ENCODE measurements at places on chromosomes 6 and 20.

DNA sequence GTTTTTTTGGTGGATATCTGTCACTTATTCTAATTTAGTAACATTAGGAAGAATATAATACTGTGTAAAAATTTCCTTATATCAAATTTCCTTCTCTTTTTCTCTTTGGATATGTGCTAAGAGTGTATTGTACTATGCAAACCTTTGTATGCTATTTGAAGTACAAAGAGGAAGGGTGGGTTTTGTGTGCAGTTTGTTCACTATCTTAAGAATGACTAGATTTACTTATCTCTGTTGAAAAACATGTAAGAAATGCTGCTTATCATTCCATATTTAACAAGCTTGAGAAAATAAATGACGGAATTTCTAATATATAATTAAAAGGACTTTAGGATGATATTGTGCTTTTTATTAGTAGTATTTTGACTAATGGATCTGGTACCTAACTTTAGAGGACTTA, 13.1 kb downstream of the CD2AP start:
- no peak for DNase-seq

DNA sequence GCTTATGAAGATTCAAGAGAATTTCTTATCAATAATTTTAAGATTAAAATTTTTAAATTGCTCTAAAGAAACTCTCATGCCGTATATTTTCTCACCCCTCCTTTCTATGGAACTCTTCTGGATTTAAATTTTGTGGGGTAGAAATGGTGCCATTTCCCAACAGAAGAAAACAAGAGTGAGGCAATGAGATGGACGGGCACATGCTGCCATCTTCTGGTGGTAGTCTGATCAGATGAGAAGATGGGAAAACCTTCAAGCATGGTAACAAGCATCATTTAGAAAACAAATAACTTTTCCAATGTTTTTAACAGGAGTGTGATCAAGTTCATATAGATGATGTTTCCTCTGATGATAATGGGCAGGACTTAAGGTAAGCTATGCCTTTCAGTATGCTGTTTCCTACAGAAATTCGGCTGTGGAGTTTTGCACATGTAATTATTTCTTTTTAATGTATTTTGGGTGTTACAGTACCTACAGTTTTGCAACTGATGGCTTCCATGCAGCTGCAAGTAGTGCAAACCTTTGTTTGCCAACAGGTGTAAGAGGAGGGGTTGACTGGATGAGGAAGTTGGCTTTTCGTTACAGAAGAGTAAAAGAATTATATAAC, 271.4 kb downstream of the EYA4 start:
- peak; percentile 45 for DNase-seq

DNA sequence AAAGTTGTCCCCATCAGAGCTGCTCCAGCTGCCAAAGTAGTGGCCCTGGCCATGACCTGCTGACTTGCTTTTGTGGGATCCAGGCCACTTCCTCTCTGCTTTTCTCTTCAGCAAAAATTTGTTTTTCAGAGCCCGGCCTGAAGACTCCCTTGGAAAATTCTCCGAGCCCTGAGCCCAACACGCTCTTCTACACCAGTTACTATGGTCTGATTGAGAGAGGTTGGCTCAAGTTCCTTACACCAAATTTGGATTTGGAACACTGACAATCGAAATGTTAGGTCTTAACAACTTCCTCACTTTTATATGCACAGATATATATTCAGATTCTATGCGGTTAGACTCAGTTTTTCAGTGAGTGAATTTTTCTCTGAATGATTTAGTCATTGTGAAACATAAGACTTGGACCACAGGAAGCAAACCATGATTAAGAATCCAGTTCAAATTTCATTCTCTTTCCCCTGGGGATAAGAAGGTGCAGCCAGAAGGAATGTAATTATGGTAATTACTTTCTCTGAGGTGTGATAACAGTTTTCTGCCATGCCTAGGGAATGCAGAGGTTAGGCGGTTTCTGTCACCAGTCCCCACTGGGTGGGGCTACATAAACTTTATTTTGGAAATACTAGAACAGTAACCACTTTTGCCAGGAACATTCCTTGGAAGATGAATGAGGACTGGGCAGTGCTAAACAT, 365.2 kb downstream of the SYNE1 start:
- peak; percentile 63 for DNase-seq

DNA sequence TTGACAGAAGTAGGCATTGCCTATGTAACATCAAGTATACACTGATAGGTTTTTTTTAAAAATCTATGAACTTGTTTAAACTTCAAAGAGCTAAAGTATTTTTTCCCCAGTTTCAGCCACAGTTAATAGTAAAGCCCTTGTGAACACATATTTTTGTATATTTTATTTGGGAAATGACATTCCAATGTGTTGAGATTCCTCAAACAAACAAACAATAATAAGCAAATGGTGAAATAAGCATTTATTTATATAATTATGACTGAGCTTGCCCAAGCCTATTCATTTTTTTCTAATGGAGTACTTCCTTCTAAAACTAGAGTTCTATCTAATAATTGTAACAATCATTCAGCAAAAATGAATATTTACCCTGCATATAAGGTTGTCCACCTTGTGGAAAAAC, 12.5 kb downstream of the SYCP2 start:
- DNase-seq: peak; percentile 46

All from EH (cell line).